Dermis blood vessel endothelial cell (primary cell): ENCODE measurements at places on chromosomes 7 and 10. TPM values are rescaled to one million over a fixed set of nuclear protein-coding genes. Genes with fewer than 3 reads are reported as not detected.

Gene CPEB3
- 1.7 and 2.5 TPM in 2 replicates for total RNA-seq

Gene STEAP4
- not detected in 2 replicates for total RNA-seq

Gene GPR158
- total RNA-seq: not detected in 2 replicates

DNA sequence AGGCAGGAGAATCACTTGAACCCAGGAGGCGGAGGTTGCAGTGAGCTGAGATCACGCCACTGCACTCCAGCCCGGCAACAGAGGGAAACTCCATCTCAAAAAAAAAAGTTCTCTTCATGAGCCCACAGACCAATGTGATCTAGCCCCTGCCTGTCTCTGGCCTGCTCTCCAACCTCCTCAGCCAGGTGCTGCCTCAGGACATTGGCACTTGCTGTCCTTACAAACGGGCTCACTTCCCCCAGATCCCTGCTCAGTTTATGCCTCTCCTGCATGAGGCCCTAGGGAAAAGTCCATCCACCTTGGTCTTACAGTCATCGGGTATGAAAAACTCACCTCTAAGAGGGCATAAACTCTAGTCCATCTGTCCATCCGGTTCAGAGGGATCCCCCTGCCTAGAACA, 32.5 kb downstream of the TNS3 start:
- no peak for DNase-seq

DNA sequence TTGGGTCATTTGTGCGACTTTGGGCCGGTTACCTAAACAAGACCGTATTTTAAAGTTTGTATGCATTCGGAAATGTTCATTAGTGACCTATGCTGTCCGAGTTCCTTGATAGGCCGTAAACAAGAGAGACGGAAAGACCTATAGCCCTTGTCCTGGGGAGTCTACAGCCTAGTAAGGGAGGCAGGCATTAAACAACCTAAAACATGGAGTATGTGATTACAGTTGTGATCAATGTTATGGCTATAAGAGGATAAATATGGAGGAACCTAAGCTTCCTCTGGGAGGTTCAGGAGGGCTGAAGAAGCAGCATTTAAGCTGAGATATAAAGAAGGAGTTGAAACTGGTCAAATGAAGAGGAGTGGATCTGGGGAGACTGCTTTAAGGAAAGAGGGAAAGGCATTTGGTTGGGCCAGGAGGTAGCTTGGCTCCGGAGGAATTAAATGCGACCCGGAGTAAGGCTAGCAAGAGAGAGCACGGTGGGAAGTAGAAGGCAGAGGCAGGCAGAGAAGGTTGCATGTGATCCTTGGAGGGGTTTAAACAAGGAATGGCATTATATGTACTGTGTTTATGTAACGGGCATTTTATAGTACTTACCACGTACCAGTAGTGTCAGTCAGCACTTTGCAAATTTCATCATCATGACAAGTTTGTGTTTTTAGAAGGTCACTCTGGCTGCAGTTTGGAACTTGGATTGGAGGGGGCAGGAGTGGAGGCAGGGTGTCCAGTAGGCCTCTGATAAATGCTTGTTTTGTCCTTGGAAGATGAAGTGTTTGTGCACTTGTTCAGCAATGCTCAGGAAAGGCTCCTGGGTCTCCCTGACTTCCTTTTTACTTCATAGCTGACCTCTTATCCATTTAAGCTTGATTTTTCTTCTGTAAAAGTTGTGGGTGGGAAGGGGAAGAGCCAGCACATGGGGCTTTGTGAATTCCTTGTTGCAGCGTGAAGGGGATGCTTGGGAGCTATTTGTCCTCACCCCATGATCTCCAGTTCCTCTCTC, 1.0 kb upstream of the AVPI1 start:
- DNase-seq: no peak

DNA sequence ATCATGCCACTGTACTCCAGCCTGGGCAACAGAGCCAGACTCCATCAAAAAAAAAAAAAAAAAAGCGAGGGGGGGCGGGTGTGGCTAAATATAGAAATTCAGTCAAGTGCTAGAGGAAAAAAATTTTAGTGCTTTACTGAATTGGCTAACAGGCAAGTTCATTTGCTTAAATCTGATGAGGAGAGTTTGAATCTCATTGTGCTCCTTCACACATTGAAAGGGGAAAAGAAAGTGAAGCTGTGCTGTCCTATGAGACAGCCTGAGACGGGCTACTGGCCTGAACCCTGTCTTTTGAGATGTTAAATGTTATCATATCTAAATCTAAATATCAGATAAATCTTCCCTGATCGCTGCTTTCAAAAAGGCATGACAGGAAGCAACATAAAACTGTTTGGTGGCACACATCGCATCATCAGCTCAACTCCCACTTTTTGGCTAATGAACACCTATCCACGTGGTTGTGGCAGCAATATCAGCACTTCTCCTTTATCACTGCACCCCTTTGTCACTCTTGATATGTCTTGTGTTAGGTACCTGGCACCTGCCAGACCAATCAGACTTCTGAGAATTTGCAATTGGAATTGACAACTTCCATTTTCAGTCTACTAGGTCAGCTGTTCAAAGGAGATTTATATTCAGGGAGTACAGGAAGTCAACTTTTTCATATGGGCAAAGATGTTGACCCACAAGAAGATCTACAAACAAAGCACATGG, 14.0 kb upstream of the IFIT1B start:
- DNase-seq: no peak

GRCh38 chr7:16027396-16027795, 340.9 kb upstream of the MEOX2 start:
- DNase-seq: no peak

DNA sequence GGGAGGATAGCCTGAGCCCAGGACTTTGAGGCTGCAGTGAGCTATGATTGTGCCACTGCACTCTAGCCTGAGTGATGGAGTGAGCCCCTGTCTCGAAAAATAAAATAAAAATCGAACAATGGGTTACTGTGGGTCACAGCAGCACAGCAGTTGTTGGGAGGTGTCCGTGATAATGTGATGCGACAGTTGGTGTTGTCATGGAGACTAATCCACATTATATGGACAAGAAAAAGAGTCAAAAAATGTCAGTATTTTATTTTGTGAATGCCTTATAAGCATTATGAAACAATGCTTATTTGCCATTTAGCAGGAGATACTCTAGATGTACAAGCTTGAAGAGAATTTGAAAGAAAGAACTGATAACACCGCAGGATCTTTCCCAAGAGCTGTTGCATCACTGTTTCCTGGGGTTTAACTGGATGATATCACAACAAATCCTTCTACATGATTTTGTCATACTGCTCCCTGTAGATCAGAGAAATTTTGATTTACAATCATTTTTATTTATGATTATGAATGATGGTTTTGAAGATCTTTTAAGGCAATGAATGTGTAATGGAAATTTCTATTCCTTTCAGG, 195.4 kb downstream of the BAMBI start:
- no peak for DNase-seq

DNA sequence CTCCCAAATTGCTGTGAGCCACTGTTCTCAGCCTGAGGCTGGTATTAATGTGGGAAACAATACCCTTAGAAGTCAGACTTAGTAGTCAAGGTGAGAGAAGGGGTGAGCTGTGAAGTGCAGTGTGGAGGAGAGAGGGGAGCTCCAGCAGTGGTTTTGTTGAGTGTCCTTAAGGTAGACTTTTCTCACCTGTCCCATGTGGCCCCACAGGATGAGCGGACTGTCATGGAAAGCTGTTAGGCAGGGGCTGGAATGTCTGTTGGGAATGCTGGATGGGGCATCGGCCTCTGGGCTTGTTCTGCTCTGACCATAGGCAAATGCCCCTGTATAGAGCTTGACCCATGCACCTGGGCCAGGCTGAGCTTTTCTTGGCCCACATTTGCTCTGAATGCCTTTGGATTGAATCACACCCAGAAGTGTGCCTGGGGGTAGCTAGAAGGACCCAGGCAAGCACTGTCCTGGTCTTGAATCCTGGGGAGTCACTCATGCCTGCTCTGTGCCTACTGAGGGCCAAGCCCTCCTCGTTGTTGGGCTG, 36.3 kb upstream of the SH2D4B start:
- no peak for DNase-seq

- DNase-seq: no peak
Observed at GRCh38 chr7:157757211-157757610, 420.4 kb downstream of the DNAJB6 start.

DNA sequence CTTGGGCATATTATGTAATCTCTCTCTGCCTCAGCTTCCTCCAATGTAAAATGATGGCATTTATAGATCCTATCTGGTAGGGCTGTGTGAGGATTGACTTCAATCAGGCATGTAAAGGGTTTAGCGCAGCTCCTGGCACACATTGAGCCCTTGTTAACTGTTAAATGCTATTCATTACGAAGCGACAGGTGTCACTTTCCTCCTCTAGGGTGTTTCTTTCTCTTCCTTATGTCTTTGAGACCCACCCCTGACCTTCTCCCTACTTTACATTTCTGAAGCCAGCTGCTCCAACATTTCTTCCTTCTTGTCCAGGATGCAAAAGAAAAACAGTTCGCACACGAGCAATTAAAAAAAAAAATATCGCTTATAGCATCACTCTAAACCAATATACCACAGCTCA, 5.7 kb upstream of the R3HCC1L start:
- no peak for DNase-seq

DNA sequence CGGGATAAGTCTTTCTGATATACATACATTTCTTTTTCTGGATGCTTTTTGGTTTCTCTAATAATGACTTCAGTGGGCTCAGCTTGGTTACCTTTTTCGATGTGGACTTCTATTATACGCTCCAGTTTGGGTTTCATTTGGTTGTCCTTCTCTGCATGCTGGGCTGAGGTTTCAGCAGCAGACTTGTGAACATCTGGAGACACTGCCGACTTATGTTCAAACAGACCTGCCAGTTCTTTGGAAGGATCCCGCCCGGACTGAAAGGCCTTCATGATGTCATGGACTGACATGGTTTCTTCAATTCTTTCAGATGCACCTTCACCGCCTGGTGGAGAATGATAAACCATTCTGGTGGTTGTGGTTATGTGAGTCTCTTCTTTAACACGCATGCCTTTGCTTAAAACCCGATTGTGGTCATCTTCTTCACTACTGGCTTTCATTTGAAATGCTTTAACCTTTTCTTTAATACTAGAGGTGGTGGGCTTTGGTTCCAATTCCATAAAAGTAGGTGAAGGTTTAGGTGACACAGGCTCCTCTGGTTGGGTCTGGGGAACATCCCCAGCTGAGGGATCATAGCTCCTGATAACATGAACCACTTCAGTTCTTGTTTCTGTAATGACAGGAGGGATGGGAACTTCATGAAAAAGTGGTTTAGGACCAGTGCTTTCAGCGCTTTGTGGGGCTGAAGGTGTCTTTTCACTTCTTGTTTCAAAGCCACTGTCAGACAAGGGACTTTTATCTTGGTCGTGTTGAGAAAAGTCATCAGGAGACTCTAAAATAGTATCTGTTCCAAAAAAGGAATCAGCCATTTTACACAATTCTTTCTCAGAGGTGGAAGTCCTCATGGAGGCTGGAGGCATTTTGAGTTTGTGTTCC, 167.7 kb upstream of the CCDC6 start:
- no peak for DNase-seq

DNA sequence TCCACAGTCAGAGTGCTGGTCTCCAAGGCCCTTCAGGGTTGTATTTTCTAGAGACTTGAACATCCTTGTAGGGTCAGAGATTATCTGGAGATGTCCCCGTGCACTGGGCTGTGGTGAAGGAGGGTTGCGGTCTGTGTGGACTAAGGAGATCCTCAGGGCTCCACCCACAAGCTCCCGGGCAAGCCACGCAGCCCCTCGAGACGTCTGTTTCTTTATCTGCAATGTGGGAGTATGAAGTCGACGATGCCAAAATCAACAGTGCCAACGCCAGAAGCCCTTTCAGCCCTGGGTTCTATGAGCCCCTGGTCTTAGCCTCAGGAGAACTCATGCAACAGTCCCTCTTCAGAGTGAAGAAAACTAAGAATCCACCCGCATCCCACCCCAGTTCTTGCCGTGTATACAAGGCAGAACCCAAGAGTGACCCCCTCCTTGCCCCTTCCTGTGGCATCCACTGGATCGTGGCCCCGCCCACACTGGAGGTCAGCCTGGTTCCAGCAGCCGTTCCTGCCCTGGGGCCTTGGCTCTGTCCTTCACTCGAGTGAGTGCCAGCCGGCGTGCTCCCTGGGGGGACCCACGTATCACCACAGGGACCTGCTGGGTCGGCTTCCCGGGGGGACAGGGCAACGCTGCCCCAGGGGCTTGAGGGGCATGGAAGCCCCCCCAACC, 6.0 kb upstream of the SHH start:
- DNase-seq: no peak

- DNase-seq: peak; percentile 48
Observed at GRCh38 chr10:33336582-33337325, 2.3 kb upstream of the NRP1 start.

GRCh38 chr7:114630201-114630990, 215.8 kb downstream of the FOXP2 start:
- no peak for DNase-seq

GRCh38 chr7:2616387-2617324, 15.1 kb upstream of the TTYH3 start:
- DNase-seq: no peak

- DNase-seq: no peak
Observed at GRCh38 chr10:102721954-102722353, 7.5 kb downstream of the SFXN2 start.

- no peak for DNase-seq
Observed at GRCh38 chr7:93053209-93053948, 64.4 kb downstream of the SAMD9 start.

DNA sequence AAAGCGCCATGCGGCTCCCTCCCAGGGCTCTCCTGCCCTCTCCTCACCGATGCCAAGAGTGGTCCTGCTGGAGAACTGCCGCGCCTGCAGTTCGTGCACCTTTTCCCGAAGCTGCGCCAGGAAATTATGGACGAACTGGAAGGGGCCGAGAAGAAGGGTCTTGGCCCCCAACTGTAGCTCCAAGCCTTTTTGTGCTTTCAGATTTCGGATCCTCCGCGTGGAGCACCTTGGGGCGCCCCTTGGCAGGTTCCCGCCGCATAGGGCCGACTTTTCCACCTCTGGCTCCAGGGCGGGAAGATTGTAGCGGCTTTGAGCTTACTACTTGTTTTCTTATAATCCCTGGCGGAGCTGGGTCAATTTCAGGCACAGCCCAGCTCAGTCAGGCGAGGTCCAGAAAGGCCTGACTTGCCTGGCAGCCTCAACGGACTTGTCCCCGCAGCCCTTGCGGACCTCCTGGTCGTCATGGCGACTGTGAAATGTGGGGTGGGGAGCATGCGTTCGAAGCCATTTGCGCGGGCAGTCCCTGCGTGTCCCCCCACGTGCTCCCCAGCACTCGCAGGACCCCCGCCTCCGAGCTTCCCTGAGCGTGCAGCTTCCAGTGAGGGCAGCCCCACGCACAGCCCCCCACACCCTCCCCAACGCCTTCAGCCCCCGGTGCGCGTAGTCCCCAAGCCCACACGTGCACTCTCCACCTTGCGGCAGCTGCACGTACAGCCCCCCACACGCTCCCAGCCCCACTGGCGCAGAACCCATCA, 129.9 kb downstream of the KBTBD2 start:
- peak; percentile 26 for DNase-seq

GRCh38 chr7:68729371-68729770, 868.9 kb upstream of the AUTS2 start:
- no peak for DNase-seq

DNA sequence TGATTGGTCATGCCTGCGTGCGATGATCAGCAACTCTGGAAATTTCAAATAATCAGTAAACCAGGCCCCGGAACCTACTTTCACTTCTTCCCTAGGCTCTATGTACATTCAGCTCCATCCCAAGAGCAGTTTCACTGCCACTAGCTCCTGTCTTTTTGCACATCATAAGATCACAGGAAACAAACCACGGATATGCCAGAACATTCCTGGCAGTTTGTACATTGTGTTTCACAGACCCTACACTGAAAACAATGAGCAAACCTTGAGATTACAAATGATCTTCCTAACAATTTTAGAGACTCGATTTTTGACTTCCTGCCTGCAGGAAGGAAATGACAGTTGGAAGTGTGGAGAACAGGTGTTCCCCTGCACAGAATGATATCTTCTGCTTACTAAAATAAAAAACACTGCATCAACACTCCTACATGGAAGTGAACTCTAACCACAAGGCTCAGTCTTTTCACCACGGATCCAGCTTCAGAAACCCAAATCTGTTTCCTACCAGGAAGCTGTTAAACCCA, 7.6 kb upstream of the TMEM236 start:
- DNase-seq: peak; percentile 74
